Neural progenitor cell (in vitro differentiated cells): ENCODE measurements at places on chromosomes 13 and 19. TPM values are rescaled to one million over a fixed set of nuclear protein-coding genes. Genes with fewer than 3 reads are reported as not detected.

- peak; percentile 87 for DNase-seq
- no peaks in the 10 kb centered on the region for H3K36me3 ChIP-seq
- H3K4me3 ChIP-seq: no peak overlapping the region
- H3K4me1 ChIP-seq: no peaks in the 10 kb centered on the region
These were observed 9.3 kb upstream of the RANBP3 start for GRCh38 chr19:5987077-5987818.

Gene ZNF524
- total RNA-seq: 3.2 and 5.4 TPM in 2 replicates

Gene EBI3
- not detected in 2 replicates for total RNA-seq

Gene PSMC4
- total RNA-seq: 68.7 and 85.1 TPM in 2 replicates

Gene RFX1
- total RNA-seq: 1.0 and 3.3 TPM in 2 replicates

GRCh38 chr19:18541992-18542940 is 1.1 kb downstream of the FKBP8 start:
- peaks cover 5% of the 10 kb centered on the region for H3K4me1 ChIP-seq
- H3K27me3 ChIP-seq: no peaks in the 10 kb centered on the region
- no peaks in the 10 kb centered on the region for H3K36me3 ChIP-seq
- peak overlapping the region; percentile 6 for H3K27ac ChIP-seq
- peak overlapping the region; percentile 87 for H3K4me3 ChIP-seq

- H3K4me1 ChIP-seq: no peaks in the 10 kb centered on the region
- H3K36me3 ChIP-seq: no peaks in the 10 kb centered on the region
- DNase-seq: no peak
- no peaks in the 10 kb centered on the region for H3K27me3 ChIP-seq
These were observed 9.5 kb upstream of the GJB6 start for GRCh38 chr13:20241593-20241992.

DNA sequence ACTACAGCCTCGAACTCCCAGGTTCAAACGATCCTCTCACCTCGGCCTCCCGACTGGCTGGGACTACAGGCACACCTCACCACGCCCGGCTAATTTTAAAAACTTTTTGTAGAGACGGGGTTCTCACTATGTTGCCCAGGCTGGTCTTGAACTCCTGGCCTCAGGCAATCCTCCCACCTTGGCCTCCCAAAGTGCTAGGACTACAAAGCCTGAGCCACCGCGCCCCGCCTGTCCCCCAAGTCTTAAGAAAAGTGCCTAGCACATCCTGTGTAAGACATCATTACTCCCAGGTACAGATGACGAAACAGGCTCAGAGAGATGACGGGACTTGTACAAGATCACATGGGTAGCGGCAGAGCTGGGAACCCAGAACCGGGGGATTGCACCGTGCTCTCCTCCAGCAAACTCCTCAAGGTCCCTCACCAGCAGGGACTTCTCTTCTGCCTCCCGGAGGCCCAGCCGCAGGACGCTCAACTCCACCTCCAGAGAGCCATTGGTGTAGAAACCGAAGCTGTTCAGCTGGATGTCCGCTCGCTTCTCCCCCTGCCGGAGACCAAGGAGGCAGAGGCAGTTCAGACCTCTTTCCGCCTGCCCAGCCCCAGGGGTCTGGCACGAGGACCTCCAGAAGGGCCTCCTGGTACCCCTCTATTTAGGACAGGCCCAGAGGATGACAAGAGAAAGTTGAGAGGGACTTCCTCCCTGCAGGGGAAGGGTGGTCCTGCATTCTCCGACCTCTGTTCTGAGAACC is 1.0 kb downstream of the GPR108 start:
- peak; percentile 88 for DNase-seq
- H3K36me3 ChIP-seq: no peaks in the 10 kb centered on the region
- H3K4me1 ChIP-seq: peaks cover 20% of the 10 kb centered on the region

Gene UNC13A
- 0.77 and 1.3 TPM in 2 replicates for total RNA-seq

GRCh38 chr13:46738055-46738454 is 58.9 kb downstream of the ESD start:
- no peak overlapping the region for H3K27ac ChIP-seq
- H3K36me3 ChIP-seq: no peaks in the 10 kb centered on the region
- H3K27me3 ChIP-seq: no peaks in the 10 kb centered on the region
- DNase-seq: no peak

Gene SRRM5
- 0.25 TPM in 1 of 2 replicates, not detected in the other for total RNA-seq

Gene ICAM4
- total RNA-seq: 0.15 TPM in 1 of 2 replicates, not detected in the other

GRCh38 chr19:5334824-5335500 is 5.7 kb downstream of the PTPRS start:
- H3K4me3 ChIP-seq: no peak overlapping the region
- H3K27me3 ChIP-seq: no peaks in the 10 kb centered on the region
- H3K36me3 ChIP-seq: no peaks in the 10 kb centered on the region

DNA sequence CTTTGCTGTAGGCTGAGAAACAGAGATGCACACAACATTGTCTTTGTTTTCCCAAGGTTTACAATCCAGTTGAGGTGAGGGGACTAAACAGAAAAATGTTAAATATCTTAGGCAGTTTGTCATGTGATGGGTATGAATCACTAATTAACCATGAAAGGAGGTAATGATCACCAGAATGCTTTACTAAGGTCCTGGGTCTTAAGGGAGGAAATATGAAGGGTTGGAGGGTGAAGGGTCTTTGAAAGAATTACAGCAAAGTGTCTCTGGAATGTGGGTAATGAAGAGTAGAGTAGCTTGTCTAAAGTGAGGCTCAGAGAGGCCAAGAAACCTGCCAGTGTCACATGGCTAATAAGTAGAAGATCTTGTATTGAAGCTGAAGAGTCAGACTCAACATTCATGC is 19.0 kb downstream of the BIVM start:
- H3K36me3 ChIP-seq: no peaks in the 10 kb centered on the region
- no peak for DNase-seq
- H3K27ac ChIP-seq: no peak overlapping the region
- no peak overlapping the region for H3K4me3 ChIP-seq

DNA sequence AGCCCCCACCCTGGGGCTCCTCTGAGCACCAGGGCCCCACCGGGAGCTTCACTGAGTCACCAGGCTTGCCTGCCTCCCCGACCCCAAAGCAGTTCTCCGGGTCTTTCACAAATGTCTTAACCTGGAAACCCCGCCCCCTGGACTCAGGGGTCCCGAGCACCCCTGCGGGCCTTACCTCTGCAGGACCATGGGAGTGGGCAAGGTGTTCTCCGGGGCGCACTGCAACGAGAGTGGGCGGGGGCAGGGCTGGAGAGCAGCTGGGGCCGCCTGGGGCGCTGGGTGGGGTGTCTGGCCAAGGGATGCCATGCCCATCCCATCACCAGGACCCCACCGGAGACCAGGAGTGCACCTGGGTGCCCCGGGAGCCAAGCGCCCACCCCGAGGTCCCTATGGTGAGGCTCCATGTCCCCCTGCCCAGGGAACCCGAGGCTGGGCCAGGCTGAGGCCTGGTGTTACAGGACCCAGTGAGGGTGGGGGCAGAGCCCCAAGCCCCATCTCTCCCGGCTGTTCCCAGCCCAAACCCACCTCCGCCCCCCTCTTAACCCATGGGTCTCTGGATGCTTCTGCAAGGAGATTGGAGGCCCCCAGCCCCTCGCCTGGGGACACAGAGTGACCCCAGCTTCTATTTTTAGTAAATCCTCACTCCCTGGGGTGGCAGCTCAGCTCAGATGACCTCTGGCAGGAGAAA is 10.9 kb downstream of the MKNK2 start:
- peak overlapping the region; percentile 84 for H3K27ac ChIP-seq
- H3K4me3 ChIP-seq: no peak overlapping the region
- H3K4me1 ChIP-seq: peaks cover 22% of the 10 kb centered on the region
- DNase-seq: no peak
- H3K36me3 ChIP-seq: no peaks in the 10 kb centered on the region

- H3K4me3 ChIP-seq: no peak overlapping the region
- H3K36me3 ChIP-seq: no peaks in the 10 kb centered on the region
- H3K27ac ChIP-seq: no peak overlapping the region
- H3K4me1 ChIP-seq: peaks cover 14% of the 10 kb centered on the region
- no peak for DNase-seq
- no peaks in the 10 kb centered on the region for H3K27me3 ChIP-seq
These were observed 3.7 kb downstream of the NAPA start for GRCh38 chr19:47511128-47511517.

Gene LAIR1
- not detected in 2 replicates for total RNA-seq

DNA sequence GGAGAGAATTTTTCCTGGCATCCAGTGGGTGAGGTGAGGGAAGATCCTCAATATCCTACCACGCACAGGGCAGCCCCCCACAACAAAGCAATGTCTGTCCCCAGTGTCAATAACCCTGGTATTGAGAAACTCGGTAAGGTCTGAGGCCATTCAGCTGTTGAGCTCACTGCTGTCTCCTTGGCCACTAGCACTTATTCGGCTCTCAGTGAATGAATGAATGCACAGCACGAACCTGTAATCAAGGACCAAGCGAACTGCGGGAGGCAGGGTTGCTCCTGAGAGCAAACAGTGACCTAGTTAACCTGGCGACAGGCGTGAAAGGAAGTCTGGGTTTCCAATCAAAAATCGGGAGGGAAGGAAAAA is 640 bp downstream of the ZSCAN5A start:
- H3K27me3 ChIP-seq: no peaks in the 10 kb centered on the region
- H3K27ac ChIP-seq: peak overlapping the region; percentile 81
- H3K4me3 ChIP-seq: peak overlapping the region; percentile 68
- no peak for DNase-seq
- H3K36me3 ChIP-seq: no peaks in the 10 kb centered on the region

- no peak overlapping the region for H3K4me3 ChIP-seq
- no peak for DNase-seq
- no peaks in the 10 kb centered on the region for H3K27me3 ChIP-seq
- no peaks in the 10 kb centered on the region for H3K36me3 ChIP-seq
These were observed 65.8 kb downstream of the GPC6 start for GRCh38 chr13:93292366-93292765.

Gene CYP4F12
- not detected in 2 replicates for total RNA-seq

Gene ZNF468
- total RNA-seq: 30.4 and 40.7 TPM in 2 replicates

Gene GIPC3
- 0.09 TPM in 1 of 2 replicates, not detected in the other for total RNA-seq

- H3K4me3 ChIP-seq: no peak overlapping the region
- no peak for DNase-seq
- no peaks in the 10 kb centered on the region for H3K36me3 ChIP-seq
- no peaks in the 10 kb centered on the region for H3K27me3 ChIP-seq
- H3K27ac ChIP-seq: no peak overlapping the region
These were observed 25.6 kb downstream of the UBXN6 start for GRCh38 chr19:4431808-4432674.

DNA sequence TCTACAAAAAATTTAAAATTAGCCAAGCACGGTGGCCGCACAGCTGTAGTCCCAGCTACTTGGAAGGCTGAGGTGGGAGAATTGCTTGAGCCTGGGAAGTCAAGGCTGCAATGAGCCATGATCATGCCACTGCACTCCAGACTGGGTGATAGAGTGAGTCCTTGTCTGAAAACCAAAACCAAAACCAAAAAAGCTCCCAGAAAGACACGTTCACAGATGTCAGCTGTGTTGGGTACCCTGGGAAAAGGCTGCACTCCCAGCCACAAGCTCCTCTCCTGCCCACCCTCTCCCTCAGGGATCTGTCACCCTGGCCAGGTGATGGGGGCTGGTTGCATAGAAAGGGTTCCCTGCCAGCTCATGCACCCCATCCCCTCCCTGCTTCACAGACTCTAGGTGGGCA is 53.3 kb downstream of the RNF6 start:
- no peak overlapping the region for H3K4me3 ChIP-seq
- DNase-seq: no peak
- H3K27ac ChIP-seq: no peak overlapping the region
- no peaks in the 10 kb centered on the region for H3K36me3 ChIP-seq
- H3K4me1 ChIP-seq: no peaks in the 10 kb centered on the region

Gene ZIC5
- 29.0 and 35.7 TPM in 2 replicates for total RNA-seq

DNA sequence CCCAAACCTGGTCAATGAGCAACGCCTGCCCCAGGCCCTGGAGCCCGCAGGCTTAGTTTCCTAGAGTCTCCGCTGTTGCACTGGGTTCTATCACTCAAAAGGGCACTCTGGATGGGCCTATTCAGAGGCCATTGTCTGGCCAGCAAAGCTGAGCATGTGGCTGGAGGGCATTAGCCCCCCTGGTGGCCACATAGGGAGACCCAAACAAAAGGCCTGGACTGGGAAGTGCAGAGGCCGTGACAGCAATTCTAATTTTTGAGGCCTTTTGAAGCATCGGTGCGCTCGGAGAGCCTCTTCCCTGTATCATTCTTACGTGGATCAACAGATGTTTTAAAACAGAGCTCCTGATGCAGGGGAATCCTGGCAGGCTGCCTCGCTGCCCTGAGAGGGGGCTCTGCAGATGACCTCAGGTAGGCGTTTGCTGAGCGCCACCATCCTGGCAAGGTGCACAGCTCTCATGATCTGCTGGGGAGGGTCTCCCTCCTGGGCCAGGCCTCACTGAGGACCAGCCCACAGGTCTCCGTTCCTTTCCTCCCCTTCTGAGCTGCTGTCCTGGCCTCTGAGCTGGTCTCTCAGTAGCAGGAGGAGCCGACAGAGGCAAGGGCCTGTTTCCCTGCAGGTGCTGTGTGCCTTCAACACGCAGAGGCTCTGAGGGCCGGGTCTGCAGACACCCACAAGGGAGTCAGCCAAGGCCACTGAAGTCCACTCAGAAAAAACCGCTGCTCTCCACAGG is 190.5 kb downstream of the URI1 start:
- H3K4me1 ChIP-seq: peaks cover 20% of the 10 kb centered on the region
- no peaks in the 10 kb centered on the region for H3K27me3 ChIP-seq
- no peaks in the 10 kb centered on the region for H3K36me3 ChIP-seq
- peak overlapping the region; percentile 53 for H3K27ac ChIP-seq

Gene FBN3
- total RNA-seq: 23.0 and 33.0 TPM in 2 replicates

GRCh38 chr13:35697186-35697730 is 220.8 kb upstream of the MAB21L1 start:
- peaks cover 8% of the 10 kb centered on the region for H3K4me1 ChIP-seq
- no peak overlapping the region for H3K4me3 ChIP-seq
- H3K27ac ChIP-seq: no peak overlapping the region
- no peaks in the 10 kb centered on the region for H3K27me3 ChIP-seq
- no peak for DNase-seq
- no peaks in the 10 kb centered on the region for H3K36me3 ChIP-seq

- DNase-seq: peak; percentile 72
- H3K4me1 ChIP-seq: no peaks in the 10 kb centered on the region
- H3K36me3 ChIP-seq: no peaks in the 10 kb centered on the region
- peaks cover 13% of the 10 kb centered on the region for H3K27me3 ChIP-seq
- H3K4me3 ChIP-seq: no peak overlapping the region
- H3K27ac ChIP-seq: no peak overlapping the region
These were observed 1.8 kb downstream of the SHKBP1 start for GRCh38 chr19:40578442-40578908.

Gene PDX1
- total RNA-seq: not detected in 2 replicates

Gene HRC
- 0.31 TPM in 1 of 2 replicates, not detected in the other for total RNA-seq

Gene BCL2L12
- 6.1 and 41.8 TPM in 2 replicates for total RNA-seq

Gene KDM4B
- 16.0 and 45.1 TPM in 2 replicates for total RNA-seq

DNA sequence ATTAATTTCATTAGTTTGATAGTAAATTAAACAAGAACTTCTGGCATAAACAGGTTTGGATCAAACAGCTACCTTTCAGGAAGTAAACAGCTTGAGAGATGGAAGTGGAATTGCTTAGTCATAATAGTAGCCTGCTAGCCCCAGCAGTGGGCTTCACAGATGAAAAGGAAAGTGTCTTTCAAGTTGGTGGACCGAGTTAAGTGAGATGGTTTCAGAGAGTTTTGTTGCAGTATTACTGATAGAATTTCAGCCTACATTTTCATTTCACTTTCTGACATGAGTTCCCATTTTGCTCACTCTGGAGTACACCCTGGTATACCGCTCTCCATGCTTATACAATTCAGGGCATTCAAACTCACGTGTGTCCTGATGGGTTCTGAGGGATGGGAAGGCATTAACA is 2.0 kb upstream of the PTOV1 start:
- H3K36me3 ChIP-seq: no peaks in the 10 kb centered on the region
- no peak for DNase-seq
- H3K4me1 ChIP-seq: peaks cover 12% of the 10 kb centered on the region
- H3K27me3 ChIP-seq: no peaks in the 10 kb centered on the region
- no peak overlapping the region for H3K4me3 ChIP-seq
- H3K27ac ChIP-seq: no peak overlapping the region

GRCh38 chr19:554817-555216 is 11.0 kb downstream of the GZMM start:
- H3K36me3 ChIP-seq: no peaks in the 10 kb centered on the region
- no peak for DNase-seq
- H3K27me3 ChIP-seq: peaks cover 19% of the 10 kb centered on the region
